Psoas muscle (tissue), 8 donors: ENCODE measurements at places on chromosomes 16 and 17. TPM values are rescaled to one million over a fixed set of nuclear protein-coding genes. Genes with fewer than 3 reads are reported as not detected.

KRT16 gene
- polyA plus RNA-seq: 0.09 TPM

ZSCAN10 gene
- polyA plus RNA-seq: not detected

HOXB5 gene
- polyA plus RNA-seq: 0.30 TPM

TMEM238L gene
- polyA plus RNA-seq: not detected

RAP1GAP2 gene
- polyA plus RNA-seq: 1.9 TPM

ABCC12 gene
- polyA plus RNA-seq: 0.07 TPM

CCL14 gene
- polyA plus RNA-seq: 19.9 TPM

MYH11 gene
- polyA plus RNA-seq: 6.1 TPM

TK2 gene
- polyA plus RNA-seq: 9.2 TPM

RNU2-1 gene
- polyA plus RNA-seq: not detected

TMC6 gene
- polyA plus RNA-seq: 2.8 TPM

BEAN1 gene
- 0.01 TPM for polyA plus RNA-seq

KRTAP4-4 gene
- polyA plus RNA-seq: not detected

CCL7 gene
- not detected for polyA plus RNA-seq

GPRC5C gene
- polyA plus RNA-seq: 44.8 TPM
